ENCODE measurements at places on chromosomes 1 and 21.

DNA sequence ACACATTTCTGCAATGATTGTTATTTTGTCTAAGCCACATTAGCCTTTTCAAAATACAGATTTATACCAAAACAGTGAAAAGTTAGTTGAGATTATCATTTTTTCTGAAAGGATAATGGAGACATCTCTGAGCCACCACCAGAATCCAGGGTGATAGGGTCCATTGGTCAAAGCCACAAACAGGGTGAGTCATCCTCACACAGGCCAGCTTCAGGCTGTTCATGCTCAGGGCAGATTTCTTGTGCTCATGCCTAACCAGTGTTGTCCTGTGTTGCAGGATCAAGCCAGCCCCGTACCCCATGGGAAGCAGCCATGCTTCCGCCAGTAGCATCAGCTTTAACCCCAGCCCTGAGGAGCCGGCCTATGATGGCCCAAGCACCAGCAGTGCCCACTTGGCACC lies 13.4 kb downstream of the ELOA start:
- DNase-seq = no peak

- no peak for DNase-seq
Measured at GRCh38 chr21:45595574-45596295, 47.8 kb upstream of the PCBP3 start.

DNA sequence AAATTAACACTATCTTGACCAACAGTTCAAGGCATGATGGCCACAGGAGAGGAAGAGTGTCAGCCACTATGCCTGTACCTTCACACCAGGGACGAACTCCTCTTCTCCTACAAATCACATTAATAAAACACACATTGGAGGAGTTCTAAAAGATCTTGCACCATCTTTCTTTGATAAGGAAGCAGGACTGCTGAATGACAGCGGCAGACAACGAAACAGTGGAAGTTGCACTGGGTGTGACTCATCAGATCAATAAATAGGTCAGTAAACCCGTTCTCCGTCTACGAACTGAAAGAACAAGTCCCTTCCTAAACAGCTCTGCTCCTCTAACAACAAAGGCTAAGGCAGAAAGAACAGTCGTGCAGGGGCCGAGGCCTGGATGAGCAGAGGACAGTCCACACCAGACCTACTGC lies 23.1 kb downstream of the UBE2G2 start:
- no peak for DNase-seq

- peak; percentile 56 for DNase-seq
Measured at GRCh38 chr1:94962409-94963265, 35.7 kb upstream of the CNN3 start.

- no peak for DNase-seq
Measured at GRCh38 chr21:42840411-42841155, 38.8 kb downstream of the WDR4 start.

DNA sequence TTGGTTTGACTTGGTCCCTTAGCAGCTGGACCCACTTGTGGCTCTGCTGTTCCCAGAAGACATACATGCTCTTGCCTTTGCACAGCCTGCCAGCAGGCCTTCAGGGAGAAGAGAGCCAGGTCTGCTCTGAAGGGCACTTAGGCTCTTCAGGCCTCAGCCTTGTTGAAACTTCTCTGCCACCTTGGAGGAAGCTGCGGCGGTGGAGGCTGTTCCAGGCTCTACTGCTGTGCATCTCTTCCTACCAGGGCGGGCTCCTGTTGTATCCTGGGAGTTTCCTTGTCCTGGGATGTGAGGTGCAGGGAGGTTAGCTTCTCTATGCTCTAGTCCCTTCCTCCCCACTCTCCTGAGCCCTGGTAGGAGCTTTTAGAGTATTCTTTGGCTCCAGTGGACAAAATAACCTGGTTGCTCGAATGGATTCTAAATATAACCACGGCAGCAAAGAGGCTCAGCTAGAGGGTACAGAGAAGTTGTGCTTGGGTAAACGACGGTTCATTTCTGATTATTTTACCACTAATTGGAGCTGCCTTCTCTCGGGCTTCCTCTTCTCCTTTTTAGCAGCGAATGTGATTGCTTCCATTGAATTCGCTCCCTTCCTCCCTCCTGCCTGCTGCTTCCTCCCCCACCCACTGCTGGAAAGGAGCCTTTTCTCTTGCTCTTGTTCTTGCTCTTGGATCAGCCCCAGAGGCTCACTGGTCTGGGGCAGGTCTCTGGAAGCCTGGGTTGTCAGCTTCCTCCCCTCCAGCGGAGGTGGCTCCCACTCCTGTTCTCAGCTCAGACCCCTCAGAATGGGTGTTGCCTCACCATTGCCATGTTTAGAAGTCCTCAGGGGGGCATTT lies 126.6 kb upstream of the CACNA1E start:
- DNase-seq = no peak

GRCh38 chr1:214977110-214977509 lies 105.4 kb upstream of the KCNK2 start:
- no peak for DNase-seq

DNA sequence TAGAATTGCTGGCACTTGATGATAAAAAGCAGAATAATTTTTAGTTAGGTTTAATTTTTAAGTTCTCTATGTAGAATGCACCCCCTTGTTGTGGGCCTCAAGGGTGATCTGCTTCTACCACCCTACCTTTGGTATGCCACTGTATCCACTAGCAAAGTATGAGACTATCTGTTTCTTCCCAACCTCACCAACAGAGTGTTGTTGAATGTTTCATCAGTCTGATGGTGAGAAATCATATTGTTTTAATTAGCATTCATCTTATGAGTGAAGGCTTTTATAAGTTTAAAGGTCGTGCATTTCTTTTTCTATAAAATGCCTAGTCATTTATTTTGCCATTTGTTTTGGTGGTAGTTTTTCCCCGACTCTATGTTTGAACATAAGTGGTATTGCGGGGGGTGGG lies 141.0 kb downstream of the MAGI3 start:
- no peak for DNase-seq

GRCh38 chr1:227094249-227094966 lies 154.3 kb downstream of the COQ8A start:
- no peak for DNase-seq

DNA sequence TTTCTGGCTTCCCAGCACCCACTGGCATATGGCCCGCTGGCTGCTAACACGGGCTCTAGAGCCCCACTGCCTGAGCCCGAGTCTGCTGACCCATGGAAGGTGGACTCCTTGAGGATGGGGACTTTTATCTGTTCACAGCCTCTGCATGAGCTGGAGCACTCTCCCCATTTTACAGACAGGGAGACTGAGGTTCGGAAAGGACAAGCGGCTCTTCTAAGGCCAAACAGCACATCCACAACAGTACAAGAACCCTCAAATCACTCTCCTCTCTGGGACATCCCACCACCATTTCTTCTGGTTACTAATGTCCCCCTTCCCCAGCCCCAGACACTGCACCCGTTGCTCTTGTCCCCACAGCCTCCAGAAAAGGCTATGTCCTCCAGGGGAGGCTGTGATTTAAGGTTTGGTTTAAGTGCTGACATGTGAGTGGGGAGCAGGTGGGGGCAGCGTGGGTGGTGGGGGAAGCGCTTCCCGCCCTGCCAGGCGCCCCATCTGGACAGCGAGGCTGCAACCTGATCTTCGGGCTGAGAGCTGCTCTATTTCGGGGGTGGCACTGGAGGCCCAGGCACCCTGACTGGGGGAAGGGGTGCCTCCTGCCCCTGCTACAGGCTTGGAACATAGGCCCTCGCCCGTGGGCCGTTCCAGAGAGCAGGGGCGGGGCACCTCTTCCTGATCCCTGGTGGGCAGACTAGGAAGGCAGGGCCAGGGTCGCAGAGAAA lies 104.8 kb upstream of the WNT4 start:
- no peak for DNase-seq

DNA sequence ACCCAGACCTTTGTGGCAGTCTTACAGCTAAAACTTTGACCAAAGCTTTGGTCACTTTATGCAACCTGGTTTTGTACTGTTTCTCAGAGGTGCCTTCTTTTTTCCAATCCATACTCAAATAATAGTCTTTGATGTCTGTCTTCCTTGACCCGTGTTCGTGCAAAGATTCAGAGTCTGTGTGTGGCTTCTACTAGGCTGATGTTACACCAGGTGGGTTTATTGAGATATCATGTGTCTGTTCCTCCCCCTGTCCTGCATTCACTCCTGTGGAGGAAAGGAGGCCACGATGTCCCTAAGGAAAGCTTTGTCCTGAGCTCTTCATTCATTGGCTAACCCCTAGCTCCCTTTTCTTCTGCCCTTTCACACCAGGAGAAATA lies 15.0 kb upstream of the IKBKE start:
- no peak for DNase-seq

- no peak for DNase-seq
Measured at GRCh38 chr21:45074818-45075595, 627 bp downstream of the ADARB1 start.

DNA sequence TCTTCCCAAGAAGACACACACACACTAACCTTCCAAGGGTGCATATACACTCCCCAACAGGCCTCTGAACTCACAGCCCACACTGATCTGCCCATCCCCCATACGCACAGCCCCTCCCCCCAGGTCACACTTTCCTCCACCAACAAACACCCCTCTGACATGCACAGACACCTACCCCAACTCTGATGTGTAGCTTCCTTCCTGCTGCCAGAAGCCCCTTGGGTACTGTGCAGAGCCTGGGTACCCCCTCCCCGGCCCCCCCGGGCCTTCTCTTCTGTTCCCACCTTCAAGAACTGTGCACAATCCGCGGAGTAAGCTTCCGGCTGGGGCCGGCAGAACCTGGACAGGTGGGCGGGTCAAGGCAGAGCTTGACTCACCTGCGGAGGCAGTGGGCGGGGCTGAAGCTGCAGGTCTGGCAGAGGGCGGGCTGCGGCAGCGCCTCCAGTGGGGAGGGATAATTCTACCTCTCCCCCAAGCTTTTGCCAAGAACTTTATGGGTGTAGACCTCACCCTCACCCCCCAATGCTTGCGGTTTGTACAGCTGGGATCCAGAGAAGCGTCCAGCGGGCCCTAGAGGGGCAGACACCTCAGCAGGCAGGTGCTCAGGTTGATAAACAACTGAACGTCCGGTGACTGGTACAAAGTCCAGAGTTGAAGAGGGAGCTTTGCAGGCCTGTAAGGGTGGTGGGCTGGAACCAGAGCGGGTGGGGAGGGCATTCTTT lies at the start of gene C1orf210:
TSS of gene C1orf210 (minus strand) at position 313 of the 722 bp plus-strand sequence. CDS start 2,311 bp downstream, outside the sequence.
- DNase-seq = no peak

DNA sequence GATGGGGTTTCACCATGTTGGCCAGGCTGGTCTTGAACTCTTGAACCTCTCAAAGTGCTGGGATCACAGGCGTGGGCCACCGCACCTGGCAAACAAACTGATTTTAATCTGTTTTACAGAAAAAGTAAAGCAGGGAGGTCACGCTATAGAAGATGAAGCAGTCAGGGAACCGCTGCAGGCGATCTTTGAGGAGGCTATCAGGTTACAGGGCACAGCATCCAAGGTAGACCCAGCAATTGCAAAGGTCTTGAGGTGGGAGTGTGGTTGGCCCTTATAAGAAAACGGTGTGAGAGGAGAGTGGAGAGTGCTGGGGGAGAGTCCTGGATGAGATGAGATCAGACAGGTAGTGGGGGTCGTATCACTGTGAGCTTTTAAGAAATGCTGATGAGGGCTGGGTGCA lies 2.6 kb upstream of the TMCO4 start:
- no peak for DNase-seq

- DNase-seq = no peak
Measured at GRCh38 chr1:205878026-205878425, 28.1 kb upstream of the PM20D1 start.

Measured in CD14-positive monocyte (primary cell).